Smooth muscle cell of the pulmonary artery (primary cell): ENCODE measurements at places on chromosomes 4 and X. TPM values are rescaled to one million over a fixed set of nuclear protein-coding genes. Genes with fewer than 3 reads are reported as not detected.

The TMSB15A gene
- 0.73 and 2.5 TPM in 2 replicates for total RNA-seq

The ZNF711 gene
- 0.23 and 0.33 TPM in 2 replicates for total RNA-seq

The GPR119 gene
- not detected in 2 replicates for total RNA-seq

The TMEM47 gene
- 88.7 and 135 TPM in 2 replicates for total RNA-seq

The PTTG2 gene
- total RNA-seq, result 0.26 TPM in 1 of 2 replicates, not detected in the other

The CCDC160 gene
- 0.07 TPM in 1 of 2 replicates, not detected in the other for total RNA-seq

The CC2D2A gene
- total RNA-seq, result 15.2 and 21.2 TPM in 2 replicates

The VCX3B gene
- not detected in 2 replicates for total RNA-seq

The FGG gene
- not detected in 2 replicates for total RNA-seq

The TCEAL6 gene
- not detected in 2 replicates for total RNA-seq

The NDUFA1 gene
- total RNA-seq, result 45.5 and 52.9 TPM in 2 replicates

The TCEANC gene
- total RNA-seq, result 2.6 and 2.7 TPM in 2 replicates

The CTAG1B gene
- total RNA-seq, result not detected in 2 replicates

The PPAT gene
- total RNA-seq, result 11.7 and 14.1 TPM in 2 replicates
